Activated T-helper 9 cell treated with anti-CD3 and anti-CD28 coated beads, Interleukin-2, amount 50 U/mL, for 16 hours (primary cell): ENCODE measurements at places on chromosomes 3 and 15.
A peak's percentile ranks its signal among the peaks of the same experiment; 100 is the strongest.

- no peak for DNase-seq
Observed at GRCh38 chr15:85444122-85444745, 63.8 kb downstream of the AKAP13 start.

- DNase-seq, result no peak
Observed at GRCh38 chr3:99473321-99473751, 165.1 kb upstream of the COL8A1 start.

DNA sequence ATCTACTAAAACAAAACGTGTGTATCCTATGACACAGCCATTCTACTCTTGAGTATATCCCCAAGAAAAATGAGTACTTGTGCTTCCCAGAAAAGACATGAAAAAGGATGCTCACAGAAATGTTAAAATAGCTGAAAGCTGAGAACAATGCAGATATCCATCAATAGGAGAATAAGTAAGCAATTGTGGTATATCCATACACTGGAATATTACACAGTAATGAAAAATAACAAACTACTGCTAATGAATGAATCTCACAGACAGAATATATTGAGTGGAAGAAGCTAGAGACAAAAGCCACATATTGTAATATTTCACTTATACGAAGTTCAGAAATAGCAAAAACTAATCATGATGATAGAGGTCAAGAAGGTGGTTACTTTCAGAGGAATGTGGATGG is 83.8 kb upstream of the CTDSPL start:
- no peak for DNase-seq

- DNase-seq, result no peak
Observed at GRCh38 chr3:130895690-130896488, 2.0 kb downstream of the ATP2C1 start.

DNA sequence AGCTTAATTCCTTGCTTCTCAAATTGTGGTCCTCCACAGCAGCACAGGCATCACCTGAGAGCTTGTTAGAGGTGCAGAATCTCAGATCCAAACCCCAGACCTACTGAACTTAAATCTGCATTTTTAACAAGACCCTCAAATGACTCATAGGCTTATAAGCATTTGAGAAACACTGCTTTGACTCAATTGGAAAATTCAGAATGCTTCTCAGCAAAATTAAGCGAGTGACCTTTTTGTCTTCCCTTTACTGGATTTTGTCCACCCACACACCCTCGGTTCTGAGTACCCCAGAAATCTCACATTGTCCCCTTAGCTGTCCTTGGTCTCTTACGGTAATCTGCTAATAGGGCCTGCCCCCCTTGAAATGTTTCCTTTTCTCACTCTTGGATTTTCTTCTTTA is 17.9 kb downstream of the CD80 start:
- no peak for DNase-seq

DNA sequence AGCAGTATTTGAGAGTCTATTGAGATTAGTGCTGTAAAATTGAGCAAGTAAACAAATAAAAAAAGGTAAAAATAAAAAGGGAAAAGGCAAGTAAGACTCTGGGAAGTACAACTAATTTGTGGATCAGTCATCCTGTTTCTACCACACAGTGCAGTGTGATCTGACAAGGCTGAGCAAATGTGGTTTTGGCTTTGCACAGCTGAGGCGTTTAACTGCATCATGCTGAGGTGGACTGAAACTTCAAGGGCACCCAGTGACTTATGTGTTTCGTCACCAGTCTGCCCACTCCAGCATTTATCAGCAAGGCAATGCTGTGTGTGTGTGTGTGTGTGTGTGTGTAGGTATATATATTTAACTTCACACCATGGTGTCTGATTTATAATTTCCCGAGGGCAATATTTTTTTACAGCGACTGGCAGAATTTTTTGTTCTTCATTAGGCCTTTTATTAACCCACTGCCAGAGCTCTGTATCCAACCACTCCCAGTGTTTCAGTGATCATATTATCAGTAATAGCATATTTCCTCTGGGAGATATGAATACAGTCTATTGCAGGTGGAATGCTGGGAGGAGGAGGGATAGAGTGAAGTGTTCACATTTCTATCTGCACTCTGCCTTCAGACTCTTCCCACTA is 131.5 kb upstream of the SATB1 start:
- peak; percentile 57 for DNase-seq
